Adrenal gland (tissue), 19 donors: ENCODE measurements at places on chromosomes 1 and 21. TPM values are rescaled to one million over a fixed set of nuclear protein-coding genes. Genes with fewer than 3 reads are reported as not detected.
A peak's percentile ranks its signal among the peaks of the same experiment; 100 is the strongest.

DNA sequence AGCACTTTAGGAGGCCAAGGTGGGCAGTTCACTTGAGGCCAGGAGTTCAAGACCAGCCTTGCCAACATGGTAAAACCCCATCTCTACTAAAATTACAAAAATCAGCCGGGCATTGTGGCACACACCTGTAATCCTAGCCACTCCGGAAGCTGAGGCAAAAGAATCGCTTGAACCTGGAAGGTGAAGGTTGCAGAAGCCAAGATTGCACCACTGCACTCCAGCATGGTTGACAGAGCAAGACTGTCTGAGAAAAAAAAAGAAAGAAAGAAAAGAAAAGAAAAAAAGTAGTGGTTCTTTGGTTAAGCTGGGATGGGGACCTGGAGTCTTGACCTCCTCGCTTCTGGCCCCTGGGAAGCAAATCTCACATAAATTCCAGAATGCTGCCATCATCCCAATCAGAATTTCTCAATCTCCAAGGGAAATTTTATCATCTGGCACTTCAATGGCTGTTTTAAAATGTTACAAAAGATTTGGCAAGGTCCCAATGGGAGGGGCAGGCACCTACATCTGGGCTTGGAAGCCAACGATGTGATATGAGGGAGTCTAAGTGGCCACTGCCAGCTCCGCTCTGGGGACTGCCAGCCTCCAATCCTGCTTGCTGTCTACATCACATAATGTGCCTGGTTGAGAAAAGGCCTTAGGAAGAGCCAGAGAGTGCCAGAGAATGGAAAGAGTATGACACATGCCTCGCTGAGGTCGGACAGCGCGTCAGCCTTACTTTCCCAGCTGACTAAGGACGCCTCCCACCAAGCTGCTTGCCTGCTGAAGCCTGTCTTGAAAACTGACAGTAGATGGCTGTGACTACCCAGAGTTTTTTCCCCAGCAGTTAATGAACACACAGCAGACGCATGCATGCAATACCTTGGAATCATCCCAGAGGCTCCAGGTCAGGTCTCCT lies 42.1 kb upstream of the SRP9 start:
- peak; percentile 91 for DNase-seq
- peaks cover 27% of the 10 kb centered on the region for H3K4me1 ChIP-seq
- H3K27ac ChIP-seq: peak overlapping the region; percentile 58

DNA sequence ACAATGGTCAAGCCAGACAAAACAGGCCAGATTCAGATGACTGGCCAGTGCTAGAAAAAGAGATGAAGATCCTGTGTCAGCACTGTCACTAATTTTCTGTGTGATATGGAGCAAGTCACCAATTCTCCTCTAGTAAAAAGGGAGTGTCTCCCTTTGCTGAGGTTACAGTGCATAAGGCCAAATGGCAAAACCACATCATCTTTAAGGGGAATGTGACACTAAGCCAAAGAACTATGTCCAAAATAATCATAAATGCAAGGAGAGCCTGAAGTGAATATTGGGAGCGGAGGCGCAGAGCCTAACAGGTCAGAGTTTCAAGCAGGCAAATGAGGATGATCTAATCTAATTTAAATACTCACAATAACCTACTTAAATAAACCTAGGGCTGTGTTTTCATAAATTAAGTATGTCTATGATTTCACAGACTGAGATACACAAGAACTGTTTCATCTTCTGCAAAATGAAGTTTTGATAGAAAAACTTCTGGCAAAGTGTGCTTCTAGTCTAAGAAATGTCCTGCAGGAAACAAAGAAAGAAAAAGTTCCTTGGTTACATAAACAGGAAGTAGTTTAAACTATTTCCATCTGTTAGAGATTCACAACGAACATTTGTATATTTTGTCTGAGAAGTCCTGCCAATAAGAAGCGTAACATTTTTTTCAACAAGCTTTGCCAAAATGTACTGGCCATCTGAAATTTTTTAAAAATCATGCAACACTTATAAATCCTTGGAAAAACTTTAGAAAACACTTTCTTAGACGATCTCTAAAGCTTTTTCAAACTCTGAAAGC lies 290.2 kb downstream of the LRRC40 start:
- H3K4me3 ChIP-seq: no peak overlapping the region
- H3K36me3 ChIP-seq: no peaks in the 10 kb centered on the region
- DNase-seq: no peak
- H3K4me1 ChIP-seq: no peaks in the 10 kb centered on the region

Gene BARHL2
- polyA plus RNA-seq: not detected

DNA sequence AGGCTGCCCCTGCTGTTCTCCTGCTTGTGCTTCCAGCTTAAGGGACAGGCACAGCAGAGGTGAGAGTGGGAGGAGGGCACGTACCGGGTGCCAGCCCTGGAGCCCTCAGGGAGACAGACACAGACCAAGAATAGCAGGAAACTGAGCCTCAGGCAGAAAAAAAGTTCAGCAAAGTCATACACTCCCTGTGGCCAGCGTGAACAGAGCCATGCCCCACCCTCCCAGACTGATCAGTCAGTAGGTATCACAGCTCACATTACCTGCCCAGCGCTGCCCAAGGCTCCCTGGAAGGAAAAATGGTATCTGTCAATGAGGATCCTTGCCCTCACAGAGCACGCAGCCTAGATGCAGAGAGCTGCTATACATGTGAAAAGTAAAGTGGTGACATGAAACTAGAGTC lies 1.3 kb downstream of the UBL4B start:
- H3K27ac ChIP-seq: no peak overlapping the region
- no peak overlapping the region for H3K4me3 ChIP-seq
- no peaks in the 10 kb centered on the region for H3K36me3 ChIP-seq
- no peak for DNase-seq
- no peaks in the 10 kb centered on the region for H3K4me1 ChIP-seq
